Dermis microvascular lymphatic vessel endothelial cell (primary cell): ENCODE measurements at places on chromosomes 12 and 14.

DNA sequence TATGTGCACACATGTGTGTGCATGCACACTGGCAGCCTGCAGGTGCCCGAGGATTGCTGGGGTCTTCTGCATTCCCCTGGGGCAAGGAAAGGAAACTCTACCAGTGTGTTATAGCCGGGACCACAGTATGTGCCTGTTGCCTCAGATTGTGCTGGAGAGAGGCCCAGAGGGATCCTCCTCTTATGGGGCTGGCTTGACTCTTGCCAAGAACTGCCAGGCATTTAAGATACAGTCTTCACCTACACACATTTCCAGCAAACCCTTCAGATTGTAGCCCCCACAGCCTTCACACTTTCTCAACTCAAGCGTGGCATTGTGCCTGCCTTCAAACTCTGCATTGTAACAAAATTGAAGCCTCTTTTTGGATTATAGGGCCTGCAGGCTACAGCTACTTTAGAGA lies 176.7 kb upstream of the DYRK2 start:
- DNase-seq: no peak

GRCh38 chr12:54126696-54127537 lies 61.9 kb downstream of the SMUG1 start:
- no peak for DNase-seq

GRCh38 chr14:99635116-99635515 lies 9.8 kb upstream of the HHIPL1 start:
- DNase-seq: no peak

DNA sequence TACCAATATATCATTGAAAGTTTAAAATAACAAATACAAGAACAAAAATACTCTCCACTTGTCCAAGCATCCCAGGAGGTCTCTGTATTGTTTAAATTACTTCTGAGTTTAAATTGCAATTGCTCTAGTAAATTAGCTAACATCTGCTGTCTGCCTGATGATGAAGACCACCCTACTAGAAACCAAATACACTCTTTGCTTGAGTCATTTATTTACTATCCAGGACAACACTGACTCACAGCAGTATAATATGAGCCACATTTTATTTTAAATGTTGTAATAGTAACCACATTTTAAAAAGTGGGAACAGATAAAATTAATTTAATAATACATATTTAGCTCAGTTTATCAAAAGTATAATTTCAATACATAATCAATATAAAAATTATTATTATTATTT lies 62.9 kb upstream of the EEA1 start:
- DNase-seq: no peak

DNA sequence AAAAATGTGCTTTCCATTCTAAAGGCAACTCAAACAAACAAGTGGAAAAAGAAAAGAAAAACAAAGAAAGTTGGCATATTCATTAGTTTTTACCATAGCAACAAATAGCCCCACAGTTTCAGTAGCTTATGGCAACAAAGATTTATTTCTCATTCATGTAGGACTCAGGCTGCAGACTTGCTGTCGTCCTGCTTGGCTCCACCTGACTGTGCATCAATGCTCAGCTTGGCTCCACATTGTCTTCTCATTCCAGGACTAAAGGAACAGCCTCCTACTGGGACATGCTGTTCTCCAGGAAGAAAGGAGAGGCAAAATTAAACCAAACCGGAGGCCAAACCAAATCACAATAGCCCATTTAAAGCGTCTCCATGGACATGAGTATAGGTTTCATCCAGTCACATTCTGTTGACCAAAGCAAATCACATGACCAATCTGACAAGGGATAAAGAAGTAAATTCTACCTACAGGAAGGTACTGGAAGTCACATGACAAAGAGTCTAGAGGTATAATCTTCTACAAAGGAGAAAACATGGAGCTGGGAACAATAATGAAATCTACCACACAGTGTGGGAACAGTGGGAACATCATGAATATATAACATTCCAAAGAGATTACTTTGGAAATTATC lies 222.5 kb downstream of the PIK3C2G start:
- no peak for DNase-seq

DNA sequence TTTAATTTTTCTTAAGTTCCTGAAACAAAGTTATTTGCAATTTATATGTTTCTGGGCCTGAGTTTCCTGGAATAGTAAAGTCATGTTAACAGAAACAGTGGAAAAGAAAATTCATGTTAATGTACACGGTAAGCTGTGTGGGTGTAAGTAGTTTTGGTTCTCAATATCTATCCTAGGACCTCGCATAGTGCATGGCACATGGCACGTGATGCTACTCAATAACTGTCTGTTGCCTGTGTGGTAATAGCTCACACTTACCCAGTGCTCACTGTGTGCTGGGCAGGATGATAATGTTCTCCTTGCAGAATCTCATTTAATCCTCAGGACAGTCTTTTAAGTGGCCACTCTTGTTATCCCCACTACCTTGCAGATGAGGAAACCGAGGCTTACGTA lies 100.7 kb downstream of the DUSP16 start:
- no peak for DNase-seq

DNA sequence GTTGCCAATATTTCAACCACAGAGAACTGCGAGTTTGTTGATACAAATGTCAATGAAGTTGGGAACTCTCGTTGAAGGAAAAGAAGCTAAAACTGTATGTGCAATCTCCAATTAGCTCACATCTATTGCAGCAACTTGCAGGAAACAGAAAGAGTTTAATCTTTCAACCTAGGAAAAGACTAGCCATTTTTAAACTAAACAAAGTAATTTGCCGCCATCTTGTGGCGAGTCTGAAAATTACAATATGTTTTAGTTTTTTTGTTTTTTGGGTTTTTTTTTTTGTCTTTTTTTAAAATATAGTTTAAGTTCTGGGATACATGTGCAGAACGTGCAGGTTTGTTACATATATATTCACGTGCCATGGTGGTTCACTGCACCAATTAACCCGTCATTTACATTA lies 131.2 kb upstream of the FOXG1 start:
- DNase-seq: peak; percentile 0

- DNase-seq: no peak
Observed at GRCh38 chr12:109871668-109872314, 8.6 kb downstream of the GLTP start.

- no peak for DNase-seq
Observed at GRCh38 chr12:91154131-91154530, 28.5 kb downstream of the DCN start.

DNA sequence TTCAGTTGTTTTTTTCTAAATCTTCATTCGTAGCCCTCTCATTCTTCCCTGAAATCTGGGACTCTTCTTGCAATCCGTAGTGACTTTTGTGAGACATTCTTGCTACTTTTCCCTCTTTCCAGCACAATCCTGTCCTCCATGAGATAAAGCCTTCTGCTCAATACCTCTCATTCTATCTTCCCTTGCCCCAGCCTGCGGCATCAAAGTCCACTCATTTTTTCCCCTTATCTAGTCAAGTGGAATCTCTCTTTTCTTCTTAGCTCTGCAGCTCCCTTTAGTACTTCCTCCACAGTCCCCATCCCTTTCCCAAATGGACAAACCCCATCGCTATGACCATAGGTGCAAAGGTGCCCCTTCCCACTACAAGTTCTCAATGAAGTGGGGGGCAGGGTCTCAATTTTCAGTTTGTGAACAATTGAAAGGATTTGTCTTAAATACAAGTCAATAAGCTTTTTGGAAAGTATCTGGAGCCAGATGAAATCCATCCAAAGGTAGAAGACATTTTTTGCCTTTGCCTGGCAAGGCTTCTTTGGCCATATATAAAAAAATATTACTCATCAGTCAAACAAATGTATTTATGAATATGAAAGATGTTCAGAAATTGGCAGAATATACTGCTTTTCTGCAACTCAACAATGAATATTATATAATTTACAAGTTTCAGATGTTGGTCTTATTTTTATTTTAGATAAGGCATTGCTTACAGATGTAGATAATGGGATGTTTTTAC lies 179.4 kb downstream of the SNAPC1 start:
- DNase-seq: no peak

DNA sequence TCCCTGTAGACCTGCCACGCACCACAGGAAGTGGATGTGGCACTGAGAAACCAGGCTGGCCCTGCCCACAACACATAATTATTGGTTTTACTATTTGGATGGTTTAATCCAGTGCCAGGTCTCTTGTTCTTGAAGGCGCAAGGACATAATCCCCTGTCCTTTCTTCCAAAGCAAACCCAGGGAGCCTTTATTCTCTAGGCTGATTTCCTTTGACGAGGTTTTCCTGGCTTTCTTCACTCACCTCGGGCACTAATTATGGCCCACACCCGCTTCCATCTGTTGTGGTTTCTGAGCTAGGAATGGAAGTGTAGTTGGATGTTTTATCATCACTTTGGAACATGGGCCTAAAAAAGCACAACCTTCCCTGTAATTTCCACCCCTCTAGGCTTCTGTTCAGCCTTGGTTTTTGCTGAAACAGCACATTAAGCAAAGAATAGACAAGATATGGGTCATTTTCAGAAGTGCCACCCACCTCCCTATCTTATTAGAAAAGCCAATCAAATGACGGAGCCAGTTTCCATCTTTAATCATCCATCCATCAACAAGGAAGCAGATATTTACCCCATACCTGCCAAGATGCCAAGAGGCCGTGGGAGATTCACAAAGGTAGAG lies 73.9 kb downstream of the PPP1R36 start:
- no peak for DNase-seq

- no peak for DNase-seq
Observed at GRCh38 chr14:61656341-61656740, 39.0 kb upstream of the HIF1A start.

- DNase-seq: no peak
Observed at GRCh38 chr12:66061557-66062289, 68.8 kb downstream of the LLPH start.
